ENCODE measurements at places on chromosomes 1 and 21.

GRCh38 chr1:107879927-107880326, 85.1 kb downstream of the VAV3 start:
- DNase-seq: no peak

GRCh38 chr1:215023155-215023832, 59.2 kb upstream of the KCNK2 start:
- no peak for DNase-seq

GRCh38 chr1:213415691-213416380, 364.8 kb downstream of the RPS6KC1 start:
- DNase-seq: no peak

GRCh38 chr1:62269851-62270495, 49.3 kb downstream of the KANK4 start:
- DNase-seq: no peak

GRCh38 chr1:200861937-200862647, 10.7 kb upstream of the GPR25 start:
- DNase-seq: no peak

DNA sequence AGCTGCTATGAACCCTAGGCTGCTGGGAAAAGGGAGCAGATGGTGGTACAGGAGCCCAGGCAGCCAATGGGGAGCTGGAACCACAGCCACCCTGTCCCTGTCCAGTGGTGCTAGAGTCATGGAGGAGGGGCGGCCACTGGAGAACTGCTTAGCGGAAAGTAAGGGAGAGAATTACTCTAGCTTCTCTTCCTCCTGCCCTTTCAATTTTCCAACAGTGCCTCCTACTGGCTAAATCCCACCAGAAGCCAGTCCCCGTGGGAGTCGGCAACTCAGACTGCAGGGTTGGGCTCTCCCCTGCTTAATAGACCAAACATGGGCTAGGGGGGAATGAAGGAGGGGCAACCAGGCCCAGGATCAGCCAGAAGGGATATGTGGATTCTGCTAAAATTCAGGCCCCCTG, 154.5 kb downstream of the ACTL8 start:
- DNase-seq: no peak

DNA sequence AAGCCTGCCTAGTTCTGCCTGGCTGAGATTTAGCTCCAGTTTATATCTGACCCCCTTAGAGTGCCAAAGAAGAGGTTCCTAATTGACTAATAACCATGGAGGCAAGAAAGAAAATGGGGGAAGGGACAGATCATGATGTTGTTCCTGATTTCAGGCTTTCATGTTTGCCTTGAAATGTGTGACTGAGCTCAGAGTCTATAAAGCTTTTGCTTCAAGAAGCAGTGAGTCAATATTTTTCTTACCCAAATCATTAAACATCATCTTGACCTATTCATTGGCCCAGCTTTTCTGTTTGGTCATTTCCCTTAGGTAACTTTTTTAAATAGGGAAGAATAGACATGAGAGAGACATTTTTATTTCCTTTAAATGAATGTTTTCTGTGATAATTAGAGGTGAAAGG, 55.9 kb downstream of the HHAT start:
- no peak for DNase-seq

- no peak for DNase-seq
Measured at GRCh38 chr1:232886271-232886670, 64.1 kb upstream of the NTPCR start.

DNA sequence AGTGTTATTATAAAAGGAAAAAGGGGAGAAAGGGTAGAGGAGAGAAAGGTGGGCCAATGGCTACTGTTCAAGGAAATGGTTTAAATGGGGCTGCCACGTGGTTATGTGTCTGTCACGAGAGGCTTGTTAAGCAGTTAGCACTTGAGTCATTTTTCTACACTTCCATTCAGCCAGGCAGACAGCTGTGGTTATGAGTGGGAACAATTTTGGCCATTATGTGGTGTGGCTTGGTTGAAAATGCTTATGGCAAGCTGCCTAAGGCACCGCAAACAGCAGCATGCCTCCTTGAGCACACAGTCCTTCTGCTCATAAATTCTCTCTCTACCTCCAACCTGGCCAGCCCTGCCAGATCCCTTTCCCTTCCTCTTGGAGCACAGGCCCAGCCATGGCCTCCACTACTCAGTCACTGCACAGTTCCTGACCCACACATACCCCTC, 3.2 kb upstream of the SRM start:
- peak; percentile 58 for DNase-seq

DNA sequence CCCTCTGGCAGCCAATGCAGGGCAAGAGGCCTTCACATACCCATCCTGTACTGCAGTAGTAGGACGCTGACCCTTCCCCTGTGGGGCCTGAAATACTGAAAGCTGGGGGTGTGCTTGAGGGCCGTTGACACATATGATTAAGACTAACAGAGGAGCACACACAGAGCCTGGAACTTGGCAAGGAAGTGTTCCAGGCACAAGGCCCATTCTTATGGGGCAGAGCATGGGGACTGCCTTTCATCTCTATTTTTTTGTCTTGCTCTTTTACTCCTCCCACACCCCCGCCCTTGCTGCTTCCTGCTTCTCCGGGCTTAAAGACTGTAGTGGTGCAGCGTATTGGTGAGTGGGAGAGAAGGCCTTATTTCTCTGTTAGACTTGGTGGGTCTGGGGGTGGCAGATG, 137.4 kb downstream of the BACH1 start:
- DNase-seq: peak; percentile 43

DNA sequence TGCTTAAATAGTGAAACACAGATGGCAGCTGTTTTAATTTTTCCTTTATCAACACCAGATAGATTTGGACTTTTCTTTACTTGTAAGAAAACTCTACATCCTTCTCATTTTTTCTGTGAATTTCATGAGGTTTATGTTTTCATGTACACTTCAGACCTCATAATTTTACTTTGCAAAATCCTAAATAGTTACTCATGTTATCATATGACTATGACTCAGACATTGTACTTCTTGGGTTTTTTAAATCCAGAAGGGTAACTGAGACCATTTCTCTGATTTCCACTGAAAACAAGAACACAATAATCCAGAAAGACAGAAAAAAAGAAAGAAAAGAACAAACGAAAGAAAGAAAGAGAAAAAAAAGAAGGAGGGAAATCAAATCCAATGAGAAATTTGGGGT, 1021.6 kb downstream of the NCAM2 start:
- DNase-seq: no peak

GRCh38 chr1:115170377-115170776, 81.1 kb upstream of the TSPAN2 start:
- DNase-seq: no peak

All from stimulated activated naive CD8-positive, alpha-beta T cell treated with anti-CD3 and anti-CD28 coated beads, Interleukin-15, amount 100 ng/mL, for 72 hours (primary cell).